Head of caudate nucleus (tissue), 42 donors: ENCODE measurements at places on chromosomes 4 and X.

DNA sequence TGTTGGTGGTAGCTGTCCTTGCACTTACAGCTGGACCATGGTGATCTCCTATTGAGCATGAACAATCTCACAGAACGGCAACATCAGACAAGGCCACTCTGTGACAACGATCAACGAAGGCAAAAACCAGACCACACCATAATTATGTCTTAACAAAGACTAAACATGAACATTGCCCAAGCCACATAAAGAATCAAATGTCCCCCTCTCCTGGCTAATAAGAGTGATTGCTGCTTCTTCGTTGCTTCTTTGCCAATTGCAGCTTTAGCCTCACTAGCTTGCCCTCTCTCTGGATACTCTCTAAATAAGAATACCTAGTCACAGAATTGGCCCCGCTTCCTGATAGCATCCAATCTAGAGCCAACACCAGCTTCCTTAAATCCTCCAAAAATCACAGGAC is 41.5 kb upstream of the PGRMC1 start:
- no peak for DNase-seq

DNA sequence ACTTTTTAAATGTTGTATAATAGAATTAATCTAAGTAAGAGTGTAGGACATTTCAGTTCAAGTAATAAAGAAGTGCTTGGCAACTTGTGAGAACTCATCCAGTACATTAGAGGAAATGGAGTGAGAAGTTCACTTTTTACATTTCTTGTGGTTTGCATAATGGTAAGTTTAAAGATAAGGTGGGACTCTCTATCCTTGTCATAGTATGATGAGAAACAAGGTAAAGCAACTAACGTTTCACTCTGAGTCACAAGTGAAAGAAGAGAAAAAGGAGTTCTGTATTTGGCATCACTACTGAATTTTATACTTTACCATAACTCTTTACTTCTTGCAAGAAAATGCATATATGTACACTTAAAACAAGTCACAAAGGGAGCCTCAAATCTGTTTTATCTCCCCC is 219.4 kb downstream of the SLC4A4 start:
- no peak for DNase-seq

DNA sequence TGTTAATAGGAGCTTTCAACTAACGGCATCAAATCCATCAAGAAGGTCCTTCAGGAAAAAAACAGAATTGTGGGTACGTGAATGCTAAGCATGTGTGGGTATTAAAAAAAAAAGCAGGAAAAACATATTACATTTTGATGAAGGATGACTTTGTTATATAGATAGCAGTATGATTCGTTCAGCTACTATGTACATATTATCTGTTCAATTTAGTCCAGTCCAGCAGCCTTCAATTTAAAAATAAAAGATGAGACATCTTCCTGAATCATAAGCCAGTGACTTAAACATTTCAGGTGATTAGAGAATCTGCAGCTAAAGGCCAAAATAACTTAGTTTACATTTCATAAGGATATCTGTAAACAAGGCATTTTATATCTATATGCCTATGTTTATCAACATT is 63.4 kb downstream of the LCORL start:
- no peak for DNase-seq

DNA sequence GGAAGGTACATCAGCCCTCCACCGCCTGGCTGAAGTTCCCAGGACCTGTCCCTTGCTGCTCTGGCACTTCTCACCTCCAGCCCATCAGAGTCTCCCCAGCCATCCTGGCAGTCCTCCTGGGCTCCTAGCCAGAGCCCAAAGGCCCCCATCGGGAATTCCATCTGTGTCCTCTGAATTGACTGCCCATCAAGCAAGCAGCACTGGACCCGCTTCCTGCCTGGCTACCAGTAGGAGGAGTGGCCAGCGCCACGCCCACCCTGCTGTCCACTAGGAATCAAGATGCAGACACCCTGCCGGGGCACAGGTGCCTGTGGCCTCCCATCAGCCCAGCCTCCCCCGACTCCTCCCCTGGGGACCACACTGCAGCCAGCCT is 47.2 kb downstream of the C4orf50 start:
- no peak for DNase-seq

DNA sequence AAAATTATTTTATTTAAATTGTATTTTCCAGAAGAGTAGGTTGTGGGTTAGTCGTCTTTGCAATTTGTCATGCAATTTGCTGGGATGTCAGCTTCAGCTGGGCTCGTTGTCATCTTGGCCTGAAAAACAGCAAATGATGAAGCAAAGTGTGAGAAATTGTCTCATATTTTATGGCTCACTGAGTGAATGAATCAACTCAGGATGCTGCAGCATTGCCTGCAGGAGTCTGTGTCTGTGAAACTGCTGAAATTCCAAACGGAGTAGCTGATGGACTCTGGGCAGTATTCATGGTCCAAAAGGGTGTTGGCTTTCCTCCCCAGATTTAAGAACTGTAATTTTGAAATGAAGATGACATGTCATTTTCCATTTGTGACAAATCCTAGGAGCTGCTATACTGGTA is 37.2 kb downstream of the CXCL8 start:
- no peak for DNase-seq

- DNase-seq = no peak
These were observed 1.6 kb downstream of the SLC49A3 start for GRCh38 chr4:687048-687970.

GRCh38 chrX:153474718-153475117 is 4.3 kb upstream of the HAUS7 start:
- DNase-seq = peak; percentile 54

DNA sequence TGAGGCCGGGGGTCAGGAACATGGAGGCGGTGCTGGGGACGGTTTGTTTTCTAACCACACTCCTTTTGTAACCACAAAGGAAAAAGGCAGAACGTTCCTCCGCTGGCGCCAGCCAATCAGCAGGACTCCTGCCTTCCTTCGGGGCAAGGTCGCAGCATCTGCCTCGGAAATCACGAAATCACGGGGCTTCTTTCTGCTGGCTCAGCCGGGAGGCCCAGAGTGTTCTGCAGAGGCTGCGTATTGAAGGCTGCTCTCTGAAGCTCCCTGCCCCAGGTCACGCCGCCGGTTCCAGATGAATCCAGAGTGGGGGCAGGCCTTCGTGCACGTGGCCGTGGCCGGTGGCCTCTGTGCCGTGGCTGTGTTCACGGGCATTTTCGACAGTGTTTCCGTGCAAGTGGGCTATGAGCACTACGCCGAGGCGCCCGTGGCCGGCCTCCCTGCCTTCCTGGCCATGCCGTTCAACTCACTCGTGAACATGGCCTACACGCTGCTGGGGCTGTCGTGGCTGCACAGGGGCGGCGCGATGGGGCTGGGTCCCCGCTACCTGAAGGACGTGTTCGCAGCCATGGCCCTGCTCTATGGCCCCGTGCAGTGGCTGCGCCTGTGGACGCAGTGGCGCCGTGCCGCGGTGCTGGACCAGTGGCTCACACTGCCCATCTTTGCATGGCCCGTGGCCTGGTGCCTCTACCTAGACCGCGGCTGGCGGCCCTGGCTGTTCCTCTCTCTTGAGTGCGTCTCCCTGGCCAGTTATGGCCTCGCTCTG is 9.4 kb downstream of the TMEM187 start:
- no peak for DNase-seq
